Activated CD8-positive, alpha-beta T cell treated with anti-CD3 and anti-CD28 coated beads for 36 hours (primary cell): ENCODE measurements at places on chromosomes 16 and 17. TPM values are rescaled to one million over a fixed set of nuclear protein-coding genes. Genes with fewer than 3 reads are reported as not detected.

Gene MYH3
- total RNA-seq, result 1.8 TPM

Gene CD300LB
- total RNA-seq, result not detected

Gene HSF5
- 3.9 TPM for total RNA-seq

Gene THOC6
- 55.4 TPM for total RNA-seq

Gene TMEM106A
- total RNA-seq, result 9.2 TPM

Gene FCSK
- 11.1 TPM for total RNA-seq
